SK-MEL-5 (cell line): ENCODE measurements at places on chromosomes 5 and 9. TPM values are rescaled to one million over a fixed set of nuclear protein-coding genes. Genes with fewer than 3 reads are reported as not detected.

ANKRD31 gene
- 0.69 and 0.75 TPM in 2 replicates for total RNA-seq

- peak; percentile 65 for DNase-seq
Measured at GRCh38 chr5:1186351-1187233, 14.8 kb upstream of the SLC6A19 start.

- no peak for DNase-seq
Measured at GRCh38 chr9:72193478-72193881, 44.2 kb downstream of the GDA start.

IL7R gene
- total RNA-seq, result 0.16 and 0.18 TPM in 2 replicates

DNA sequence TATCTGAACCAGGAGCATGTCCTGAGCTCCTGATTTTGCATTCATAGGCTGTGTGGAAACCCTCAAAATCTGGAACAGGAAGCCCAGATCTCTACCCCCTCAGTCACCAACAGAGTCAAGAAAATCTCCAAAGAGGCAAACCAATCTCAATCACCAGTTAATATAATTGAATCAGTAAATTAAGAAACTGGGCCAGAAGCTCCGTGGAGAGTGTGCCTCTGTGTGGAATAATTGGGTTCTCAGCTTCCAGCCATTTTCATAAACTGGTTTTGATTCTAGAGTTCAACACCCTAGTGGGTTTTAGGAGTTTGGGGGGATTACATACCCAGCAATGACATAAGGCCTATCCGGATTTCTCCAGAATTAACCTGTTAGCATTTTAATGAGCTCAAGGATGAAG lies 362.9 kb downstream of the IRX2 start:
- DNase-seq, result no peak

DNA sequence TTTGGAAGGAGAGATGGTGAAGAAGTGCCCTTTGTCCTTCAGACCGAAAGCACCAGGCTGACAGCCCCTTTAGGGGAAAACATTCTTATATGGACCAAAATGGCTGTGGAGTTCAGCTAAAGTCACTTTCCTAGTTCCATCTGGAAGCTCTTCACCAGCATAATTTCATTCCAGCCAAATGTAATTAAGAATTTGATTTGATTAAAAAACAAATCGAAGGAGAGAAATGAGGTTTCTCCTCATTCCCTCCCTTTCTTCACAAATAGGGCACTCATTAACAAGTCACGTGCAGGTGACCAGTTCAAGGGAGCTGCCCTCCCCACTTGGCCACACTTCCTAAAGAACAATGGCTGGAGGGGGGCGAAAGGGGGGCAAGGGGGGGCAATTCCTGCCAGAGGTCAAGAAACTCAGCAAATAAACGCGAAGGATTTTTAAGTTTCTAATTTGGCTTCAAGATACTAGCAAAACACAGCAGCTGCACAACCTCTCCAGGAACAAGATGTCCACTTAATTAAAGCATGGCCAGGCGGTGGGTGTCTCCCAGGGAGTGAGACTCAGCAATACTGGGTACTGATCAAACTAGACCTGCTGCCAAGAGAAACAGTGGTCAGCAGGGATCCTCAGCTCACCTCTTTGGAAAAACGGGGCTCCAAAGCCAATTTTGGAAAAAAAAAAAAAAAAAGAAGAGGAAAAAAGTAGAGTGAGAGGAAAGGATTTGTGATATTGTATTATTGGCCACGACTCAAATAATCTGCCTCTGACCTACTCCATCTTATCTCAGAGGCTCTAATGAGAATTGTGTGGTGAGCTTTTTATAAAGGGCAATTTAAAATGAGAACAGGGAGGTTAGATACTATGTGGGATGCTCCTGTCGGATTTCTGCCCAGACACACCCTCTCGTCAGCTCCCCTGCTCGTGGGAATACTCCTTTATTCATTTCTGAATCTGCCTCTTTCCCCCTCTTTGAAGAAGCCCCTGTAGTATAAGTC lies 254.3 kb downstream of the ZSWIM6 start:
- DNase-seq, result no peak

GRCh38 chr5:95084757-95085156 lies 200.1 kb downstream of the MCTP1 start:
- DNase-seq, result no peak

GAPT gene
- total RNA-seq, result not detected in 2 replicates

DNA sequence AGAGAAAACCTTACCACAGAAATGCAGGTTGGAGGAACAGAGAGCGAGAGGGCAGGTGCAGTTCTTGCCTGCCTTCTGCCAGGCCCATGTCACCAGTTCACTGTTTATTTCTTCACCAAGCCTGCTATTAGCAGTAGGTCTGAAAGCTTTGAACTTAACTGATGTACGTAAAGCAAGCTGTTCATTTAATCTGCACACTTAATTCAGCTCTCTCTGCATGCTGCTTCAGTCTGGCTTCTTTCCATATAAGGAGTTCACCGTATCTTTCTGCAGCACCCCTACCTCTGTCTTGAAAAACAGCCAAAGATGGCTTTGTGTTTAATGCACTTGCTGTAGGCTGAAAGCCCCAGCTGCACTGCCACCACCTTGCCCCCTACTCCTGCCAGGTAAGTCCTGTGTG lies 205.1 kb downstream of the RAB3C start:
- DNase-seq, result no peak

DNA sequence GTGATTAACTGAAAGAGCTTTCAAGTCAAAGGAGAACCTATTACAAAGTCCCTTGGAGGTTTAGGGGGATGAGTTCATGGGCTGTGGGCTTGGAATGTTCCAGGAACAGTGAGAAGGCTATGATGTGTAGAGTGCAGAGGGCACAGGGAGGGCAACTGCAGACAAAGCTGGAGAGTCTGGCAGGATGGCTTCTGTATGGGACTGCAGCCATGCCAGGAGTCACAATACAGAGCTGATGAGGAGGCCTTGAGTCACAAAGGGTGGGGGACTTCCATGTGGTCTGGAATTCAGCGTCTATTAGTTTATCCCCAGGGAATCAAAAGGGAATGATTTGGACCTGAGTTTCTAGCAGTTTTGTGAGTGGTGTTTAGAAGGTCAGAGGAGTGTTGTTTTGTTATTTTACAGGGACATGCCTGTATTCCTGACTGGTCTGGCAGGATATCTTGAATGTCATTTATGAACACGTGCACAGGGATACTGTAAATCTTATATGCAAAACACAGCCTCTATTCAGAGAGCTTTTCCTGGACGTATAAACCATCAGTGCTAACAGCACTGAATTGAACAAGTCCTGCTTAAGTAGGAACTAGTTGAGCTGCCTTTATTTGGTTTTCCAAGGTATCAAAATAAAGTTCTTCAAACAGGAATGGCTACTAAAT lies 14.3 kb upstream of the TEK start:
- no peak for DNase-seq

GRCh38 chr5:176611435-176611834 lies 1.5 kb upstream of the GPRIN1 start:
- DNase-seq, result peak; percentile 45

FGF10 gene
- not detected in 2 replicates for total RNA-seq

- peak; percentile 97 for DNase-seq
Measured at GRCh38 chr5:31921852-31922305, 252.2 kb downstream of the GOLPH3 start.

FGF18 gene
- total RNA-seq, result not detected in 2 replicates

GRCh38 chr5:120255214-120255613 lies 208.9 kb upstream of the PRR16 start:
- DNase-seq, result no peak

GRCh38 chr9:134494273-134494815 lies 147.3 kb upstream of the COL5A1 start:
- DNase-seq, result no peak

GRCh38 chr5:172175263-172175719 lies 12.7 kb downstream of the STK10 start:
- DNase-seq, result no peak

DNA sequence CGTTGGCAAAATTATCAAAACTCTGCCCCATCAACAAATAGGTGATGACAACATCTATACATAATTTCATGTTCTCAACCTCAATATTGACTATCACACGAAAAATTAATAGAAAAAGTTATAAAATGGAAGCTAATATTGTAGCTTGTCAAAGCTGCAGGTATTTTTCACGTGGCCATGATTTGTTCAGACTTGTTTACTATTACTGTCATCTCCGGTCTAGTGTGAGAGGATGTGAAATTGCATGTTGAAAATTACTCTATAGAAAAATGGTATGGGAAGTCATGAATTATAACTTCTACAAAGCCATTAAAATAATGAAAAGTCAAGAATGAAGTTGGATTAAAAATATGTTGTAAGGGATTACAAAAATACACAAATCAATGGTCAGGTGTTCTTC lies 385.8 kb downstream of the PTPRD start:
- DNase-seq, result no peak

GAS1 gene
- 15.9 and 19.6 TPM in 2 replicates for total RNA-seq

EQTN gene
- not detected in 2 replicates for total RNA-seq

DNA sequence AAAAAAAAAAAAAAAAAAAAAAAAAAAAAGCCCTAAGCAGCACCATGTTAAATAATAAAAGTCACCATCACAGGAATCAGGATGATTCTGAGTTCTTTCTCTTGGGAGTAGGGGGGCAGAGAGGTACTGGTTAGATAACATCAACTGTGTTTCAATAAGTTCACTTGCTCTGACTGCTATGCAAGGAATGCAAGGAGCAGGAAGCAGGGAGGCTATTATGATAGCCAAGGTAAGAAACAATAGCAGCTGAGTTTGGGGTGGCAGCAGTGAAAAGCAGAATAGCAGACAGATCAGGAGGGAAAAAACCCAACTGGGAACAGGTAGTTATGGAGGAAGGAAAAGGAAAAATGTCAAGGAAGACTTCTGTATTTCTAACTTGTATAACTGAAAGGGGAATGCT lies 8.2 kb downstream of the CEP120 start:
- no peak for DNase-seq

GRCh38 chr5:151820903-151821302 lies 49.1 kb downstream of the G3BP1 start:
- peak; percentile 59 for DNase-seq

PDGFRB gene
- 0.11 and 0.32 TPM in 2 replicates for total RNA-seq

DNA sequence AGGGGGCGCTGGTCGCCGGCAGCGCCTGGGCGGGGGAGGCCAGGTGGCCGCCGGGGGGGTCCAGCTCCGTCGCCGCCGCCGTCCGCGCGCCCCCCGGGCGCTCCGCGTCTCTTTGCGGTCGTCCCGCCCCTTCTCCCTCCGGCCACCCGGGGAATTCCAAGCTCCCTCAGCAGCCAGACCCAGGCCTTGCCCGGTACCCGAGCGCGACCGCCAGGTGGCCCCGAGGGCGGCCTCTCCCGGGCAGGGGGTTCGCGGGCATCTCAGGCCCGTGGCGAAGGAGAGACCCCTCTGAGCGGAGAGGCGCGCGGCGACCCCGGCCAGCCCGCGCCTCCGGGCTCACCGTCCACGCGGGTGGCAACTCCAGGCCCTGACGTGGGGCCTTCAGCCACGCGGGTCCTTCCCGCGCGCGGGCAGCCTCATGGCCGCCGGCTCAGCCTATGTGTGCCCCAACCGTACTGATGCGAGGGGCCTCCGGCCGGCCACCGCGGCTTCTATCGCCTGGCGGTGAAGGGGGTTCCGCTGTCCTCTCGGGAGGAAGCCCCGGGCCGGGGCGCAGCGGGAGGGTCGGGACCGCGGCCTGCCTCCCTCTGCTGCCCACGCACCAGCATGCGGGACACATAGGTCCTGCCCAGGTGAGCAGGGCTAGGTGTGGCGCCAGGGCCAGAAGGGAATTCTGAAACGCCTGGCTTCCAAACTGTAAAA lies 529 bp upstream of the NRARP start:
- DNase-seq, result no peak

DNA sequence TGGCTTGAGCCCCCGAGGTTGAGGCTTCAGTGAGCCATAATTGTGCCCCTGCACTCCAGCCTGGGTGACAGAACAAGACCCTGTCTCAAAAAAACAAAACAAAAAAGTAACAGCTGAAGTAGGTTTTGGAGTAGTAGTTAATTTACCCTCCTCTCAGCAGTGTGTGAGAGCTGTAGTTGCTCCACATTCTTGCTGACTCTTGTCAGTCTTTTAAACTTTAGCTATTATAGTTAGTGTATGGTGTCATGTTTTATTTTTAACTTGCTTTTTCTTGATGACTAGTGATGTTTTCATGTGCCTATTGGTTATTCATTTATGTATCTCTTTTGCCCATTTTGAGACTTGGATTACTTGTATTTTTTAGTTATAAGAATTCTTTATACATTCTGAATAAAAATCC lies 52.9 kb upstream of the DHFR start:
- no peak for DNase-seq

GRCh38 chr5:135425641-135426040 lies 21.5 kb downstream of the DCANP1 start:
- DNase-seq, result no peak

GRCh38 chr5:102801371-102801770 lies 46.3 kb downstream of the PAM start:
- no peak for DNase-seq

- DNase-seq, result no peak
Measured at GRCh38 chr5:149594206-149594895, 13.1 kb downstream of the ARHGEF37 start.

DNA sequence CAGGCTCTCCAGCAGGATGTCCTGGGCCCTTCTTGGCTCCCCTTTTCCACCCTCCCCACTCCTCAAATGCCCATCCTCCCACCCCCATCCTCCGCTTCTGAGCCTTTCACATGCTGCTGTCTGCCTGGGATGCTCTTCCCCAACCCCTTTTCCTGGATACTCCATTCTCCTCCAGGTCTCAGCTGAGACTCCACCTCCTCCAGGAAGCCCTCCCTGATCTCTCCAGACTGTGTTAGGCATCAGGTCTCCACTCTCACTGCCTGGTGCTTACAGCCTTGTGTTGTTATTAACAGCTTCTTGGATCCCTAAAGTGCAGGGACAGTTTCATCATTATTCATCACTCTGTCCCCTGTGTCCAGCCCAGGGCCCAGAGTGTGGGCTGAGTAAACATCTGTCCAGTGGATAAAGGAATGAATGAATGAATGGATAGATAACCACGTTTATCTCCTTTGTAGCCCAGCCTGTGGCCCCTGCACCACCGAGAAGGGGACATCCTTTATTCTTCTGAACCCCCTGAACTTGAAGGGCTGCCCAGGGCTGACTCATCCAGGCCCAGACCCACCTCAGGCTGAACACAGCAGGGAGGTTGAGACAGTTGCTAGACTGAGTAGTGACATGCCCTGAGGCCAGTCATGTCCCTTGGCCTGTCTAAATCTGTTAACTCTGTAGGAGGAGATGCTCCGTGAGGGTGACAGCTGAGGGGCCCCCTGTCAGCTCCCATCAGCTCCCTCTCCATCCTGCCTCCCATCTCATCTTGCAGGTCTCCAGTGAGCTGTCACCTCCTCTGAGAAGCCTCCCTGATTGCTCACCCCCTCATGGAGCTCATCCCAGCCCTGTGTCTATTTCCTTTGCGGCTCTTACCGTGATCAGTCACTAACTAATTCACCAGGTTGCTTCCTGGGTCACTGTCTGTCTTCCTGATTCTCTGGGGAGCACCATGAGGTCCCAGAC lies 14.6 kb upstream of the LAMC3 start:
- DNase-seq, result no peak

GRCh38 chr5:110414360-110414759 lies 312.1 kb downstream of the TMEM232 start:
- peak; percentile 22 for DNase-seq

- DNase-seq, result no peak
Measured at GRCh38 chr9:101706261-101706798, 32.1 kb downstream of the GRIN3A start.

PCDHB9 gene
- 0.05 and 0.90 TPM in 2 replicates for total RNA-seq

FAT2 gene
- 1.4 TPM in 2 replicates for total RNA-seq

- DNase-seq, result no peak
Measured at GRCh38 chr9:134600371-134600770, 41.2 kb upstream of the COL5A1 start.

SLC30A5 gene
- 67.0 and 68.3 TPM in 2 replicates for total RNA-seq

TMEM252 gene
- total RNA-seq, result not detected in 2 replicates

RGS7BP gene
- not detected in 2 replicates for total RNA-seq

TSSK1B gene
- total RNA-seq, result not detected in 2 replicates

GRCh38 chr5:167939686-167940085 lies 351.8 kb upstream of the WWC1 start:
- DNase-seq, result no peak

SLC6A18 gene
- not detected in 2 replicates for total RNA-seq

GRCh38 chr5:117102591-117102990 lies 528.0 kb upstream of the SEMA6A start:
- DNase-seq, result no peak
